ENCODE measurements at places on chromosomes 13 and 19.

GRCh38 chr19:679418-680286 lies 3.5 kb downstream of the FSTL3 start:
- ATAC-seq, result peak; percentile 42

DNA sequence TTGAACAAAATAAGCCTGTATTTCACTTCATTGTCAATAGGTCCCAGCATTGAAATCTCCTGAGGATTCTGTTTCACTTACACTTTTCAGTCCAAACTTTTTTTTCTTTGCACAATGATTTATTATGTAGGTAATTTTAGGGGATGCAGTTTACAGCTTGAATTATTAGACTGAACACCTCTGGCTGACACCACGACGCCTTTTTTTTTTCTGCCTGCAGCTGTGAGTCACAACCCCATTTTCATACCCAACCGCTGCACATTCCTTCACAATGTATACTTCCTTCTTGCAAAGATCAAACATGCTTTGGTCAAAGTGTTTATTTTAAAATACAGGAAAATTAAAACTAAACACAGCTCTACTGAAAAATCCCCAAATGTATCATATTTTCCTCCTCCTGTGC lies 11.4 kb downstream of the ZIC2 start:
- ATAC-seq, result no peak

- ATAC-seq, result peak; percentile 71
These were observed 8.9 kb downstream of the TSHZ3 start for GRCh38 chr19:31340042-31341025.

DNA sequence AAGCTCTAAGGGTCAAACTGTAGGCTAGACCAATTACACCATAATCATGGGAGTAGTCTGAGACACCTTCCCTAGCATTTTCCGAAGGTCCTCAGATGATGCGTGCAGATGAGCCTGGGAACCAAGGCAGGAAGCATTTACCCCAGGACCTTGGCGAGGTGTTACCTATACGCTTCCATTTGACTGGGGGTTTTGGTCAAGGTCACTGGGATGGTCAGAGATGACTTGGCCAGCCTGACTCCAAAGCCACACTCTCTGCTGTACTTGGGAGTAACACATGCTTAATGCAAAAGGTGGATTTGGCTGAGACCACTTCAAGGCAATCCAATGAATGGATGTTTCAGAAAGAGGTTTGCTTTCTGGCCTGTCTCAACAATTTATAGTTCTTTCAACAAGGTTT lies 98.9 kb upstream of the IRS2 start:
- ATAC-seq, result no peak

DNA sequence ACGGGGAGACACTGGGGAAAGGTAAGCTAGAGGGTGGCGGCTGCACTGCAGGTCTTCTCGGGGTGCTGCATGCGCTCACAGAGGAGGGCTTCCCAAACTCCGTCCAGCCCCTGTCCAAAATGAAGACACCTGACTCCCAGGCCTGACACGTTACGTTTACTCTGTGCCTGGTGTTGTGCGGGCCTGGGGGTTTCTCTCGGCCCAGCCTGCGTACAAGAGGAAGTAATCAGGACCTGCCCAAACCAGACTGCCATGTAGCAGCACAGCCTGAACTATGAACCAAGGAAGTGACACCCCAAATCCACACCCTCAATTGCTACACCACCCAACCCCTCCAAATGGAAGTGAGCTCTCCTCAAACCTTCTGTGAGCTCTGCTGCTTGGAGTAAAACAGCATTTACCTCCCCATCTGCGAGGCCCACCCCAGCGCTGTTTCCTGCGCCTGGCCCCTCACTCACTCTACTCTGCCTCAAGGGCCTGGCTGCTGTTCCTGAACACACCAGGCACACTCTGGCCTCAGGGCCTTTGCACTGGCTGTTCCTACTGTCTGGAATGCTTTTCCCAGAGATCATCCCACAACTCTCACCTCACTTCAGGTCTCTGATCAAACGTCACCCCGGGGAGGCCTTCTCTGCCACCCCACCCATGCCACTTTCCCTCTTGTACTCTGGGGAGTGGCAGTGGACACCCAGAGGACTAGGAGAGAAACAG lies 3.0 kb downstream of the HSPBP1 start:
- ATAC-seq, result no peak
